Osteoblast (primary cell): ENCODE measurements at places on chromosomes 4 and X. TPM values are rescaled to one million over a fixed set of nuclear protein-coding genes. Genes with fewer than 3 reads are reported as not detected.

DNA sequence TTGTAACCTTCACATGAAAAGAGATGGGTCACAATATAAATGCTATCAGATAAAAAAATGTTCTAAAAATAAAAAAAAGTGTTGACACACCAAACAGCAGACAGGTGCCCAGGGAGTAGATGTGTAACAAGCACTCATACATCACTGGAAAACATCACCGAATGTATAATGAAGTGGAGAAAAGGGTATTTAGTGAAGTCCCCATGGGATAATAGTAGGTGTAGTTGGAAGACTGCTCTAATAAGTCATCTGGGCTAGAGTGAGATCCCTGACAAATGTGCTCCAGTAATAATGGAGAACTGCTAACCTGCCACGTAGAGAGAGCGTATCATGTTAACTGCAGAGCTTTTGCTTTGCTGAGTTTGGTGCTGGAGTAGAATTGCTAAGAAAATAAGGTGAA, 152.0 kb downstream of the GRIA2 start:
- H3K4me1 ChIP-seq: no peaks in the 10 kb centered on the region
- no peak for DNase-seq
- no peaks in the 10 kb centered on the region for H3K27me3 ChIP-seq
- H3K27ac ChIP-seq: no peak overlapping the region
- H3K36me3 ChIP-seq: no peaks in the 10 kb centered on the region
- no peak overlapping the region for H3K4me3 ChIP-seq

DNA sequence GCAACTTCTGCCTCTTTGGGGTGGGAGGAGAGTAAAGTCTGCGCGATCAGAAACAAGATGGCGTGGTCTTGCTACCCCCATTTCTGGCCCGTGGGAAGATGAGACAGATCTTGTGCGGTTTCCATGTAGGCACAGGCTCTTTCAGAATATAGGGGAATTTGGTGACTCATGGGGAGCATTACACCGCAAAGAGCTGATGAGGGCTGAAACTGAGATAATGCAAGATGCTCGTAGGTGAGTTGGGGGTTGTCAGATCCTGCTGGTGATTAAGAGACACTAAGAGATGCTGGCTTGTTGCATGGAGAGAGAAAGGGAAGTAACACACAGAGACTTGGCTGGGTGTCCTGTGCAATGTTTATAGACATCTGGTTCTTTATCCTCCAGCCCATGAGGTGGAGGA, 1.5 kb downstream of the EVC start:
- H3K36me3 ChIP-seq: peaks cover 5% of the 10 kb centered on the region
- DNase-seq: peak; percentile 94
- H3K4me1 ChIP-seq: peaks cover 30% of the 10 kb centered on the region
- H3K4me3 ChIP-seq: peak overlapping the region; percentile 89
- H3K27me3 ChIP-seq: no peaks in the 10 kb centered on the region
- H3K27ac ChIP-seq: peak overlapping the region; percentile 98

DNA sequence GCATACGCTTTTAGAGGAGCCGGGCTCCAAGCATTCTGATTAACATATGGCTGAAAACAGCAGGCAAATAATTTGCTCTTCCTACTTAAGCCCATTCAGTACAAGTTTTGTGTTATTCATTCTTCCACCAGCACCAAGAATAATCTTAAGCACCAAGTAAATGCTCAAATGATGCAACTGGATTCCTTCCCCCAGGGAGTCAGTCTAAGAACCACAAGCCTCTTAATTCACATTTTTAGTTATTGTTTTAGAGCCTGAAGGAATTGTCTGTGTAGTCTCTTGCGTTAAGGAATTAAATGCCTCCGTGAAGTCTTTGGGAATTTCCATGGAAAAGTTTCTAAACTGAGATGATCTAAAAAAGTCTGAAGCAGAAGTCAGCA, 61.5 kb upstream of the MAGEB2 start:
- H3K4me1 ChIP-seq: no peaks in the 10 kb centered on the region
- no peak overlapping the region for H3K4me3 ChIP-seq
- no peak overlapping the region for H3K27ac ChIP-seq
- no peaks in the 10 kb centered on the region for H3K27me3 ChIP-seq
- DNase-seq: no peak

DNA sequence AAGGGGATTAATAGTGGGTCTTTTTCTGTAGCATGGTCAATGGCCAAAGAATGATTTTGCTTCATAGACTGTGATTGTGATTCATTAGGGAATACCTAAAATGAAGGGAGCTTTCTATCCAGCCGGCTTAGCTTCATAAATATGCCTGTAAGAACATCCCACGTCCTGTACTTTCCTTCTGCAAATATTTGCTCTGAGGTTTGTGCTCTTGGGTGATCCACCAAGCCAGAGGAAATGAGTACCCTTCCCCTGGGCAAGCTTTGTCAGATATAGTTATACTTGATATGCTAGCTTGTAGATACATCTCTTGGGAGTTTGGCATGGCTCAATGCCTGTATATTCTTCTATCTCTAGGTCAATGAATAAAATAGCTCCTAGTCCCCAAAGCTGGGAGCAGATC, 28.2 kb upstream of the SPARCL1 start:
- H3K4me3 ChIP-seq: no peak overlapping the region
- H3K36me3 ChIP-seq: no peaks in the 10 kb centered on the region
- no peaks in the 10 kb centered on the region for H3K27me3 ChIP-seq
- no peak overlapping the region for H3K27ac ChIP-seq
- no peak for DNase-seq

DNA sequence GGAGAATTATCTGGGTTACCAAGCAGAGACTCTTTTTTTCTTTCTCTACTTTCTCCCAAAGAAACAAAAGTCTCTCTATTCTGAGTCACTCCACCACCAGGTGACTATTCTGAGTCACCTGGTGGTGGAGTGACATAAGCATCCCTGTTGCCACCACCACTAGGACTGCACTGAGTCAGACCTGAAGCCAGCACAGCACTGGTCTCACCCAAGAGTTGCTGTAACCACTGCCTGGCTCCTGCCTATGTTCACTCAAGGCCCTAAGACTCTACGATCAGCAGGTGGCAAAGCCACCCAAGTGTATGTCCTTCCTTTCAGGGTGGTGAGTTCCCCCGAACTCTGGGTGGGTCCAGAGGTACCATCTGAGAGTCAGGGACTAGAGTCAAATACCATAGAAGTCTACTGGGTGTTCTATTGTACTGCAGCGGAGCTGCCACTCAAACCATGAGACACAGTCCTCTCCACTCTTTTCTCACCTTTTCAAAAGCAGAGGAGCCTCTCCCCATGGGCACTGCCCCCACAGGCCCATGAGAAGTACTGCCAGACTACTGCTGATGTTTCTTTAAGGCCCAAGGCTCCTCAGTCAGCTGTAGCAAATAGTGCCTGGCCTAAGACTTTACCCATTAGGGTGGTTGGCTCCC, 209.6 kb upstream of the IRS4 start:
- no peak overlapping the region for H3K4me3 ChIP-seq
- no peaks in the 10 kb centered on the region for H3K27me3 ChIP-seq
- H3K4me1 ChIP-seq: no peaks in the 10 kb centered on the region
- H3K27ac ChIP-seq: no peak overlapping the region
- no peaks in the 10 kb centered on the region for H3K36me3 ChIP-seq

- H3K27ac ChIP-seq: no peak overlapping the region
- no peaks in the 10 kb centered on the region for H3K36me3 ChIP-seq
- H3K4me1 ChIP-seq: no peaks in the 10 kb centered on the region
- H3K4me3 ChIP-seq: no peak overlapping the region
- no peak for DNase-seq
Measured at GRCh38 chr4:134499074-134499473, 297.5 kb upstream of the PABPC4L start.

DNA sequence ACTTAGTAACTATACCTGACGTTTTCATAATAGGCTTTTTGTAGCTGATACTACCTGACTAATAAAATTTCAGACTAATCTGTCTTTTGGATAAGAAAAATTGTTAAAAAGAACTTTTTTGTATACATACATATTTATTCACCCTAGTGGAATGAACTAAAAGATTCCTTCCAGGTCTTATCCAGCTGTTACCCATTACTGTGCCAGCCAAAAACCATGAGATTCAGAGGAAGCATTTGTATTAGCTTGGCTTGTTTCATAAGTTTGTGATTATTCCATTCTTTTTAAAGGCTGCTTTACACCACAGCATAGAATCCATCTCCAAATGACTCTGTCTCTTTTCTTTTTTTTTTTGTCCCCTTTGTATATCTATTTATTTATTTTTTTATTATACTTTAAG, 149.4 kb downstream of the FAT4 start:
- peaks cover 2% of the 10 kb centered on the region for H3K36me3 ChIP-seq
- no peak for DNase-seq
- no peak overlapping the region for H3K27ac ChIP-seq
- no peaks in the 10 kb centered on the region for H3K27me3 ChIP-seq
- no peaks in the 10 kb centered on the region for H3K4me1 ChIP-seq
- no peak overlapping the region for H3K4me3 ChIP-seq

DNA sequence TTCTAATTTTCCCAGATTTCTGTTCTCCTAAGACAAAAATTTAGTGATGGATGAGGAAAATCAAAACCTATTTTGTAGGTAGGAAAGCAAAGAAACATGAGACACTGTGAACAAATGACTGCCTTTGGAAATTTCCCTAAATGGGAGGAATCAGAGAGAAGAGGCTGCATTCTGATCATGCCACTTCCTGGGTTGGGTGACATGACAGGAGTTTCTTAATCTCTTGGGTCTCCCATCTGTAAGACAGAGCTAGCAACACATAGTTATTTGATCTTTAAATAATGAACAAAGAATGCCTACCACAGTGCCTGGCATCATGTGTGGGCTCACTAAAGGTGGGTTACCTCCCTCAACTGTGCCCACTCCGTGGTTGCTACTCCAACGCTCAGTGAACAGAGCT, 57.1 kb downstream of the CCDC149 start:
- H3K4me3 ChIP-seq: no peak overlapping the region
- peaks cover 66% of the 10 kb centered on the region for H3K4me1 ChIP-seq
- H3K27ac ChIP-seq: no peak overlapping the region
- H3K27me3 ChIP-seq: no peaks in the 10 kb centered on the region

GRCh38 chr4:6504900-6505496, 32.6 kb upstream of the PPP2R2C start:
- H3K27me3 ChIP-seq: no peaks in the 10 kb centered on the region
- H3K4me1 ChIP-seq: no peaks in the 10 kb centered on the region
- H3K4me3 ChIP-seq: no peak overlapping the region
- H3K27ac ChIP-seq: no peak overlapping the region
- H3K36me3 ChIP-seq: no peaks in the 10 kb centered on the region
- DNase-seq: no peak

DNA sequence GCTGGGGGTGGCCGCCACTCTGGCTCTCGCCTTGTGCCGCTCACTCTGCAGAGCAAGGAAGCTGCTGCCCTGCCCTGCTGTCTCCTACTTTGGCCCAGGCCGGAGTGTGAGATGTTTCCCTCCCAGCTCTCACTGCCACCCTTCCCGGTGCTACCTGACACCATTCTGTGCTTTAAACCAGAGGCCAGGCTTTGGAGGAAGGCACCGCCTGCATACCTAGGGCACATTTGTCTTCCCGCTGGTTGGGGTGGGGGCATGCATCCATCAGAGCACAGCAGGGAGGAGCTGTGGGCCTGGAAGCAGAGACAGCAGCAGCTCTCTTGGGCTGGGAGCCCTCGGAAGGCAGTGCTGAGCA, 96.9 kb upstream of the PSAPL1 start:
- no peak for DNase-seq
- H3K4me1 ChIP-seq: no peaks in the 10 kb centered on the region
- no peaks in the 10 kb centered on the region for H3K27me3 ChIP-seq
- no peak overlapping the region for H3K27ac ChIP-seq
- no peak overlapping the region for H3K4me3 ChIP-seq

DNA sequence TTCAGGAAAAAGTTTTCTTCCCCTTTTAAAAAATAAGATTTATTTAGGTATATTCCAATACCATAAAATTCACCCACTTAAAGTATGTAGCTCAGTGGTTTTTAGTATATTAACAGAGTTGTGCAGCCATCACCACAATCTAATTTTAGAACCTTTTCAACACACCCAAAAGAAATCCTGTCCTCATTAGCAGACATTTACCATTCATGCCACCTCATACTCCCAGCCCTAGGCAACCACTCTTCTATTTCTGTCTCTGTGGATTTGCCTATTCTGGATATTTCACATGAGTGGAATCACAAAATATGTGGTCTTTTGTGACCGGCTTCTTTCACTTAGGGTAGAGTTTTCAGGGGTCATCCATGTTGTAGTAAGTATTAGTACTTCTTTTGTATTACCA, 7.4 kb downstream of the ZNF81 start:
- no peak for DNase-seq
- no peak overlapping the region for H3K4me3 ChIP-seq
- H3K27ac ChIP-seq: no peak overlapping the region

NCBP2L gene
- not detected in 2 replicates for total RNA-seq

MAOA gene
- total RNA-seq: 4.1 and 5.8 TPM in 2 replicates
